ENCODE measurements at places on chromosomes 3 and 15. TPM values are rescaled to one million over a fixed set of nuclear protein-coding genes. Genes with fewer than 3 reads are reported as not detected.
A peak's percentile ranks its signal among the peaks of the same experiment; 100 is the strongest.

SLC27A2 gene
- total RNA-seq = 1.3 TPM

- peak; percentile 20 for DNase-seq
Measured at GRCh38 chr3:179000144-179000543, 71.5 kb downstream of the ZMAT3 start.

GRCh38 chr3:48446425-48447193 is at the start of gene ATRIP:
TSS of gene ATRIP (plus strand) at chr3:48446737. CDS start at chr3:48446846, 109 bp downstream.
- DNase-seq = peak; percentile 70

MASP1 gene
- 3.9 TPM for total RNA-seq

TERC gene
- 118 TPM for total RNA-seq

TRH gene
- total RNA-seq = not detected

DNA sequence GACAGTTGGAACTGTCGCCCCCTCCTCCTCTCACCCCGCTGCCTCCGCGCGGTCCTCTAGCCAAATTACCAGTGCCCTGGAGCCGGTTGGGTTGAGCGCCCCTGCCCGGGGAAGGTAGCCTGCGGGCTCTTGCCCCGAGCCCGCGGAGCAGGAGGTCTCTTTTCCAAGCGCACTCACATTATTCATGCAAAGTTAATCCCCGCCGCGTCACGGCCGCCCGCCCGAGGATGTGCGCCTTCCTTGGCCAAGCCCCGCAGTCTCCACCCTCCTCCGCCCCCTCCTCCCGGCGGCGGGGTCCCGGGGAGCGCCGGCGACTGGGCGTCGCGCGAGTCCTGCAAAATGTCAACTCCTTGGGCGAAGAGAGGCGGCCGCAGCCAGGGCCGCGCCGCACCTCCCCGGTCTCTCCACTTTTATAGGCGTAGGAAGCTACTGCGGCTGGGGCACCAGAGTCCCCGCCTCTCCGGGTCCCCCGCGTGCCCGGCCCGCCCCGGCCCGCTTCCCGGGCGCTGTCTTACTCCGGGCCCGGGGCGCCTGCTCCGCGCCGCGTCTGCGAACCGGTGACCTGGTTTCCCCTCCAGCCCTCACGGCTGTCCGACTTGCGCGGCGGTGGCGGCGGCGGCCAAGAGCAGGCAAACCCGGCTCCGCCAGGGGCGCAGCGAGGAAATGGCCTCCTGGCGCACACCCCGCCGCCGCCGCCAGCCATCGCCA is at the start of gene THRB:
Gene THRB, minus strand, starts transcription at position 233 of the 708 bp plus-strand sequence.
- peak; percentile 46 for DNase-seq

DNA sequence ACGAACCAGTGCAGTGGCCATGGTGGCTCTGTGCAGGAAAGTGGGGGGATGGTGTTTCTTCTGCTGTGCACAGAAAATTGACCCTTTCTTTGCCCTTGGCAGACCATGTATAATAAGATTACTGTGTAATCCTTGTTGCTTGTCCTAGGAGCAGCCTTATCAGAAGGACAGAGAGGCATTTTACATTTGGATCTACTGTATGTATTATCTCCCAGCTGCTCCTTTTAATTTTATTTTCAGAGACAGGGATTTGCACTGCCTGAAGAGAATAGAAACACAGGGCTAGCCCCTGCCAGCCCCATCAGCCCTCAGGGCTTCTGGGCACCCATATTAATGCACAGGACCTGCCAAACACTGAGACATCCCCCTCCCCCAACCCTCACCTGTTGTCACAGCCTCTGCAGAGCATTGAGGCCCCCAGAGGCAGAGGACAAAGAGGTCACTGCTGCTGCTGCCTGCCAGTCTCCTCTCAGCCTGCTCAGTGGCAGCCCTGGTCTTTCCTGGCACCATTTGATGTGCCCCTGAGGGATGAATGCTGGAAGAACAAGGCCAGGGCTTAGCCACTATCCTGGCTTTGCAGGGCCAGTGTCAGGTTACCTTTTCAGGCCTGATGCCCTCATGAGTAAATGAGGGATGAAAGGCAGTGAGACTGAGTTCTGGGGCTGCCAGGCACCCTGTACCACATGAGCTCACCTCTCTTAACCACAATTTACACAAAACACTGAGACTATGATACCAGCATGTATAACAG is 533.4 kb downstream of the NTRK3 start:
- DNase-seq = no peak

MOBP gene
- total RNA-seq = not detected

DNA sequence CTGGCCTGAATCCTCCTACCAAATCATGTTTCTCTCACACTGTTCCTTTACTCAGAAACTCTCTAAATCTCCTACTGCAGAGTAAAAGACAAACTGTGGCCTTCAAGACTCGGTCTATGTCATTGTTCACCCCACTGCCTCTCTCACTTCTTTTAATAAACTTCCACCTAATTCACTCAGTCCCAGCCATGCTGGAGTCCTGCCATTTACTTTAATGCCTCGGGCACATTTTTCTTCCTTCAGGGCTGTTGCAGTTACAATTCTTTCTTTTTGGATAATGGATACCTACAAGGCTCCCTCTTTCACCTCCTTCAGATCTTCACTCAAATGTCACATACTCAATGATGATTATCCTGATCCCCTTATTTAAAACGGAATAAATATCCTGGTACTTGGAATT is 955.6 kb downstream of the ROBO1 start:
- no peak for DNase-seq

DNA sequence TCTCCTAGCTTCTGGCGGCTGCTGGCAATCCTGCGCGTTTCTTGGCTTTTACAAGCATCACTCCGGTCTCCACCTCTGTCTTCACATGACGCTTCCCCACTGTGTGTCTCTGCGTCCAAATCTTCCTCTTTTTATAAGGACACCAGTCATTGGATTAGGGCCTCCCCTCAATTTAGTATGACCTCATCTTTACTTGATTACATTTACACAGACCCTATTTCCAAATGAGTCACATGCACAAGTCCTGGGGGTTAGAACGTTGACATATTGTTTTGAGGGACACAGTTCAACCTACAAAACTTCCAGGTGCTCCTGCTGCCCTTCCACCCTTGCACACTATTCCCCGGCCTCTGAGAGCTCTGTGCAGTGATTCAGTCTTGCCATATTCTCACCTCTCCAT is 215.3 kb downstream of the OPA1 start:
- DNase-seq = no peak

REC114 gene
- total RNA-seq = not detected

GRCh38 chr3:71124048-71124447 is 459.5 kb downstream of the FOXP1 start:
- DNase-seq = no peak

DNA sequence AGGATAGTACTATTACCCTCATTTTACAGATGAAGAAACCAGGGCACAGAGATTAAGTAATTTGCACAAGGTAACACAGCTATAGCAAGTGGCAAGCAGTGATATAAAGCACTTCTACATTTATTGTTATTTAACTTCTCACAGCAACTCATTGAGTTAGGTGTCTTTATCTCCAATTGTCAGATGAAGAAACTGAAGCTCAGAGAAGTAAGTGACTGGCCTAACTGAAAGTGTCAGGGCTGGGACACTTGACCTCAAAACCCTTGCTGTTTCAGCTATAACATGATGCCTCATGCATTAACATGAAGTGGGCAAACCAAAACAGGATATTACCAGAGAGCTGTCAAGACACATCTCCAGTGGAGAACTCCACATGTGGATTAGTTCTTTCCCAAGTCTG is 65.8 kb upstream of the LEKR1 start:
- DNase-seq = peak; percentile 98

TMEM212 gene
- not detected for total RNA-seq

TRANK1 gene
- total RNA-seq = 1.0 TPM

MKRN3 gene
- total RNA-seq = not detected

- DNase-seq = no peak
Measured at GRCh38 chr15:94397337-94397736, 166.0 kb downstream of the MCTP2 start.

DNA sequence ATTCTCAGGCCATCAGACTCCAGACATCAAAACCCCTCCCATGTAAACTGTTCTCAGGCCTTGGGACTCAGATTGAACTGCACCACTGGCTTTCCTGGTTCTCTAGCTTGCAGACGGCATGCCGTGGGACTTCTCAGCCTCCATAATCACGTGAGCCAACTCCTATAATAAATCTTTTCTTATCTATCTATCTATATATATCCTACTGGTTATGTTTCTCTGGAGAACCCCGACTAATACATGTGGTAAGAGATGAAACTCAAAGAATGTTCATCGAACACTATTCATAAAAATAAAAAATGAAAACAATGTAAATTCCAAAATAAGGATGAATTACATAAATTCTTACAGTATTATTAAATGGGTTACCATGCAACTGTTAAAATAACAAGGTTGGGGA is 84.5 kb upstream of the NTRK3 start:
- no peak for DNase-seq

DNA sequence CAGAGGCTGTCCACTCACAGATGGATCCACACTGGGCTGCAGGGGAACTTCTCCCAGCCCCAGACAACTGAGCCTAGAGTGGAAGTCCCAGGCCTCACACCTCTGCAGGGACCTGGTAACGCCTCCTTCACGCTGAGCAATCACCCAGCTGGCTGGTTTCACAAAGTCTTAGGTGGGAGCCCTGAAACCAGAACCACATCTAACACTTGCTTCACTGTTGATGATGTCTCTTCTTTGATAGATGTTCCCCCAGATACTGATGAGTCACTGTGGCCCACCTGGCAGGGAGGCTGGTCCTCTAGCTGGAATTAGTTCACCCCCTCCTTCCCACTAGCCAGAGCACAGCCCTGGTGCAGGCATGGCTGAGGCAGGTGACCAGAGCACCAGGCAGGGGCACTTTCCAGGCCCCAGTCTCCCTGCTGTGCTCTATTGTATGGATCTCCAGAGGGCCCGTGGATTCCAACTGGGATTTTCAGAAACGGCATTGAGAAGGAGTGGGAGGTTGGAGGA is 33.5 kb downstream of the MYL3 start:
- DNase-seq = no peak

GRCh38 chr3:13132731-13133410 is 59.6 kb upstream of the IQSEC1 start:
- DNase-seq = no peak

DNA sequence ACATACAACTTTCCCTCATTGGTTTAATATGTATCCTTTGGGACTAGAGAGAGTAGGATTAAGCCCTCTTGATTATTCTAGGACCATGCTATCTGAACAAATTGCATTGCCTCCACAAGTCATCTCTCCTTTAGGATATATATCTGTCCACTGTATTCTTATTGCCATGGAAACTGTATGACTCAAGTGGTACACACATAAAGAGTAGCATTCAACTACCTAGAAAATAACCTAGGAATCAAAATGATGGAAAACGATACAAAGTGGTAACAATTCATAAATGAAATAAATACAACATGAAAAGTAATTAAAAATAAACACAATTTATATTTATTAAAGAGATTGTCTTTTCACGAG is 212.1 kb upstream of the P2RY1 start:
- peak; percentile 38 for DNase-seq

GRCh38 chr3:62999158-62999557 is 123.9 kb upstream of the CADPS start:
- no peak for DNase-seq

- no peak for DNase-seq
Measured at GRCh38 chr3:179027326-179027900, 44.2 kb downstream of the ZMAT3 start.

ZDHHC3 gene
- 62.1 TPM for total RNA-seq

- DNase-seq = no peak
Measured at GRCh38 chr3:124132813-124133212, 140.9 kb upstream of the ROPN1 start.

DNA sequence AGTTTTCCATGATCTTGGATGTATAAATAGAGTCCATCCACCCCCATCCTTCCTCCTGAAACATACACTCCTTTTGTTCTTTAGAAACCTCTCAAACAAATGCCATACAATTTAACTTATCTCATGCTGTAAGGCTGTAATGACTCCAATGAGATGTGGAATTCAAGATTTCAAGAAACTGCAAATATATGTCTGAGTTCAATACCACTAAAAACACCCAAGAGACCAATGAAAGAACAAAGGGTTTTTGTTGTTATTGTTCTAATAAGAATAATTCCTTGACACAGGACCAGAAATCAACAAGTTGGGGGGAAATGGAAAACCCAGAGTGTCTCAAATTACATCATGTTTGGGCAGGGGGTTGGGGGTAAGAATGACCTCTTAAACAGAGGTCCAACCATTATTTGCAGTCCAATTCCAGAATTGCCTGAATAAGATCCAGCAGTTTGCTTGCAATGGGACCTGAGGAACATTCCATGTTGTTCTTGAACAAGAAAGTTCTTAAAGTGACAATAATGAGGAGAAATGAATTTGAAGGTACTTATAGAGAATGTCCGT is 48.6 kb upstream of the TGFBR2 start:
- no peak for DNase-seq

GRCh38 chr3:128369881-128370642 is 96.6 kb downstream of the DNAJB8 start:
- no peak for DNase-seq

- no peak for DNase-seq
Measured at GRCh38 chr15:57036352-57036751, 117.9 kb downstream of the TCF12 start.

- peak; percentile 93 for DNase-seq
Measured at GRCh38 chr3:177827511-177828207, 630.4 kb upstream of the TBL1XR1 start.

DNA sequence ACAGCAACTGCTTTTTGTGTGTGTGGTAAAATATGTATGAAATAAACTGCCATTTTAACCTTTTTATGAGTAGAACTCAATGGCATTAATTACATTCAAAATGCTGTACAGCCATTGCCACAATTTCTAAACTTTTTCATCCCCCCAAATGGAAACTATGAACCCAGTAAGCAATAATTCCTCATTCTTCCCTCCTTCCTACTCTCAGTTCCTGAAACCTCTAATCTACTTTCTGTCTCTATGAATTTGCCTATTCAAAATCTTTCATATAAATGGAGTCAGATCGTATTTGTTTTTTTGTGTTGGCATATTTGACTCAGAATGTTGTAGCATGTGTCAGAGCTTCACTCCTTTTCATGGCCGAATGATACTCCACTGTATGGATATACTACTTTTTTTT is 5.3 kb upstream of the BLM start:
- DNase-seq = no peak

- DNase-seq = no peak
Measured at GRCh38 chr15:88905576-88905975, 7.6 kb downstream of the MFGE8 start.

SAMMSON gene
- total RNA-seq = not detected

GRCh38 chr15:59223736-59224135 is 17.1 kb downstream of the LDHAL6B start:
- no peak for DNase-seq

LRRC15 gene
- total RNA-seq = not detected

DNA sequence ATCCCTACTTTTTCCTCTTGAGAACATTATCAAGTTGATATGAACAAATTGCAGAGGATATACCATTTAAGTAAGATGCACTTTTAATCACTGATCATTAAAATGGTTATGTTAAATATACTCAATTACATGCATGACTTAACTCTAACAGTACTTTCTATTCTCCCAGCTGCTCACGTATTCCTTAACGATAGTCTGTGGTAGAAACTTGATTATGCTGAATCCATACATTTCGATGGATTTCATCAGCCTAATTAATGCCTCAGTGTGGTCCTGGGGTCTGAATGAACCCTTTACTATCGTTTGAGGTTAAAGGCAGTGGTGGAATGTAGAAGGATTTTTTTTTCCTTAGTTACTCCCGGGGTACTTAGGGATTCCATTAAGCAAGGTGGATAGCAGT is 18.6 kb downstream of the SOX2 start:
- DNase-seq = no peak

SLC35G2 gene
- 2.1 TPM for total RNA-seq

P2RY12 gene
- total RNA-seq = not detected

All from bronchial epithelial cell (primary cell).